ENCODE measurements at places on chromosomes 4 and X.

DNA sequence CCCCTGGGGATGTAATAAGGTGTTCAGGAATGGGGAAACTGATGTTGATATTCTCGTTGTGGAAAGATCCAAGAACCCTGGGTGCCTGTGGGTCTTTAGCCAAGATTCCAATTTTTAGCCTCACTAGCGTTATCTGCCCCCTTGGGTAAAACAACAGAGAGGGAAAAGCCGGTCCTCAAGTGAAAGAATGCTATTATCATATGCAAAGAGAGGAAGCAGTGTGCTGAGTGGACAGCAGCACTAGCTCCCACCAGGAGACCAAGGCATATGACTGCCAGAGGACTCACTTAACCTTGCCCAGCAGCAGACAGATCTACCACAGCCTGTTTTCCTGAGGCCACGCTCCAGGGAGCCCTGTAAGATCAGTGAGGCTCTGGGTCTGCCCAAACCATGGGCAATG, 257.9 kb upstream of the CPEB2 start:
- DNase-seq = no peak

DNA sequence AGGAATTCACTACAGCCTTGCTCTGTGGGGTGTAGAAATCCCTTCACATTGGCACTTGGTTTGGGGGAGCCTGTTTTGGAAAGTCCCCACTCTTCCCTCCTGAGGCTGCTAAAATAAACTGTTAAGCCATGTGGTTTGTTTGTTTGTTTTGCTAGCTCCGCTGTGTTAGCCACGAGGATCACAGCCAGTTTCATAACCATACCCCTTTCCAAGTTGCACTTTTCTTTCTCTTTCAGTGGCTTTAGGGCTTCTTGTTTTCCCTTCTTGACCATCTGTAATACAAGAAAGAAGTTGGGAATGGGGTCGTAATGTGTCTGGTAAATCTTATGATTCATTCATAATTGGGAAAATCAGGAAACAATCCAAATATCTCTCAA, 24.8 kb upstream of the UXT start:
- DNase-seq = no peak

DNA sequence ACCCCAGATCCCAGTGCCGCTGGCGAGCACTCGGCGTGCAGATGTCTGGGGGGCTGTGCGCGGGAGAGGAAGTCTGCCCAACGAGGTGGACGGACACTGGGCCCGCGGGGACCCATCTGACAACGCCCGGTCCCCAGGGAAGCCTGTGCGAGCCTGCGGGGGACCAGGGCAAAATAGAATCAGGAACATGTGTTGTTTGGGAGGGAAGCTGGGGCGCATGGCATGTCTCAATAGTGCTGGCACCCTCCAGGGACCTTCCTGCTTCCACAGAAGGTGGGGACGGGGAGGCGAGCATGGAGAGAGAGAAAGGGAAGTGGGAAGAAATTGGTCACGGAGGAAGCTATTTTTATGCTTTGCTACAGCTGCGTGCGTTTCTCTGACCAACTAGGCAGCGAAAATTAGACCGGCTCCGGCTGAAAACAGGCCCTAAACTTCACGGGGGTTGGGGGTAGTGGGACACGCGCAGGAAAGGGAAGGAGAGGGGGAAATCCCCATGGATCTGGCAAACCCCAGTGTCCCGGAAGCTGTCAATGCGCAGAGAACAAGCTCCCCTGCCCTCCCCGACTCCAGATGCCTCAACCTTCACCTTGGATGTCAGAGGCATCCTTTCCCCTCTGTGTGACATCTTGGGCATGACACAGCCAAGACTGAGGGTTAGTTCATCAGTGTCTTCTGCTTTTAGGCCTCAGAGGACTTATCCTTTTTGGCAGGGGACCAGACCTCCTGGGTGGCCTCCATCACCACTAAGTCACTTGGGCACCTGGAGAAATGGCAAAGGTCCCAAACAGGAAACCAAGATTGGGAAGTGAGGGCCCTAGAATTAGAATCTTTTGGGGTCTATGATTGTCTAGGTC, 169.8 kb upstream of the BCOR start:
- DNase-seq = no peak

GRCh38 chr4:6989331-6989923, 53.7 kb upstream of the TADA2B start:
- no peak for DNase-seq

- no peak for DNase-seq
Observed at GRCh38 chr4:119209586-119209985, 2.9 kb upstream of the USP53 start.

GRCh38 chrX:56068274-56068758, 163.8 kb upstream of the KLF8 start:
- no peak for DNase-seq

- DNase-seq = no peak
Observed at GRCh38 chr4:31107362-31107761, 387.2 kb downstream of the PCDH7 start.

DNA sequence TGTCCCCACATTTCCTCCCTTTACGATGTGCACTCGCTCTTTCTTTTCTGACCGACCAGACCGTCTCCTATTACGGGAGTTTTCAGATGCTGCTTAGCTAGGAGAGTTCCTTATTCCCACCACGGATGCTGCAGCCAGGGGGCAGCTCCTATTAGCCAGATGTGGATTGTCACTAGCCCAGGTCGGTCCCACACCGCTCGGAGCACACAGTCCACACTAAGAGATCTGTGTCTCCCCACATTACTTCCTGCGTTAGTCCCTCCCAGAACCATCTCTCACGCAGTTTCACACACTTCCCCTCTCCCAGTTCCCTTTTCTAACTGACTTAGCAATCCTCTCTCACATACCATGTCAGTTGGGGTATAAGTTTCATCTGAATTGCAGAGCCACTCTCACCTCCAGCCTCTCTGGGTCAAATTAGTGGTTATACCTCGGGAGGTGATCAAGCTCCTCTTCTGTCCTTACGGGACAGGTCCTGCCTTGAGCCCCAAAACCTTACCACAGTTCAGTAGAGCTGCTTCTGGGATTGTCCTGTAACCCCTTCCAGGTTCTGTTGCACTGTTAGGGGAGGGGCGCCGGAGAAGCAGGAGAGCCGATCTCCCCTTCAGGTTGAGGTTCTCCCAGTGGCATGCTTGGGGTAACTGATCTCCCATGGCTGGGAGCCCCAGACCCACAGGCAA, 28.2 kb downstream of the SULT1E1 start:
- no peak for DNase-seq

GRCh38 chrX:40173143-40174000, 75.6 kb upstream of the BCOR start:
- no peak for DNase-seq

GRCh38 chr4:70651864-70652506, 14.3 kb downstream of the JCHAIN start:
- DNase-seq = no peak

DNA sequence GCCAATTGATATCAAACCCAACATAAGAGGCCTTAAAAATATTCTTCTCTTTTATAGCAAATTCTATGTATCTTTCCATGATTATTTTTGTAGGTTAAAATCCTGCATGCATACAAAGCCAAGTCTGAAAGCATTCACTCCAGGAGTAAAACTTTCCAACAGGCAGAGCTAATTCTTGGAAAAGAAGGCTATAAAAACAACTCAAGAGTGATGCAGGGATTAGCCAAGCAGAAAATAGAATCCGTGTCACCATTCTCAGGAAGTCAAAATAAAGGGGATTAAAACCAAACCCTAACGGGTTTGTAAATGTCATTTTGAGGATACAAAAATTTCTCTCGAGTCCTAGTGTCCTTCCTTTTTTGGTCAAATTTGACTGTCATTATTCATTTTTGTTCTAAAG, 412.4 kb downstream of the DMD start:
- DNase-seq = no peak

DNA sequence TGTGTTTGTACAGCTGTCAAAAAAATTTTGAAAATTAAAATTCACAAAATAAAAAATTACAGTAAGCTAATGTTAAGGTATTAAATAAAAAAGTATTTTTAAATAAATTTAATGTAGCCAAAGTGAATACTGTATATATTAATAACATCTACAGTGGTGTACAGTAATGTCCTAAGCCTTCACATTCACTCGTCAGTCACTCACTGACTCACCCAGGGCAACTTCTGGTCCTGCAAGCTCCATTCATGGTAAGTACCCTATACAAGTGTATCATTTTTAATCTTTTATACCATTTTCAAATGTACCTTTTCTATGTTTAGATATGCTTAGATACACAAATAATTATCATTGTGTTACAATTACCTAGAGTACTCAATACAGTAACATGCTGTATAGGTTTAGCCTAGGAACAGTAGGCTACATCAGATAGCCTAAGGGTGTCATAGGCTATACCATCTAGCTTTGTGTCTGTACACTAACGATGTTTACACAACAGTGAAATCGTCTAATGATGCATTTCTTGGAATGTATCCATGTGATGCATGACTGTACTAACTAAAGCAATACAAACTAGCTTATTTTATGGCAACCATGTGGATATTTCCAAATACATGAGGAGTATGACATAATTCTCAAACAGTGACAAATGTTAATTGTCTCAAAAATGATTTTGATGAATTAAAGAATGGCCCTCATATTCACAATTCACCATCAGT, 13.7 kb downstream of the DDX60 start:
- DNase-seq = no peak

GRCh38 chr4:177201614-177202013, 108.1 kb upstream of the NEIL3 start:
- DNase-seq = no peak

DNA sequence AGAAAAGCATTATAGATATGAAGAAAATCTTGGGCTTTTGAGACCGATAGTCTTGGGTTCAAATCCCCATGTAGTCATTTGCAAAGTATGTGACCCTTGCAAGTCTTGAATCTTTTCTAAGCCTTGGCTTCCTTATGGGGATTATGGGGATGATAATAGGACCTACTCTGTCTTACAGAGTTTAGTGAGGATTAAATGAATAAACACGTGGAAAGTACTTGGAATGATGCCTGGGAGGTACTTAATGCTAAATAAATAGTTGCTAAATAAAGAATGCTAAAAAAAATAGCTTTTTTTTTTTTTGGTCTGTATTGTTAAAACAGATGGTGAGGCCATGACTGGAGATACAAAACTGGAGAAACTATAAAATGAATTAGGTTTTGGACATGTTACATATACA, 292.7 kb downstream of the GPAT3 start:
- no peak for DNase-seq

DNA sequence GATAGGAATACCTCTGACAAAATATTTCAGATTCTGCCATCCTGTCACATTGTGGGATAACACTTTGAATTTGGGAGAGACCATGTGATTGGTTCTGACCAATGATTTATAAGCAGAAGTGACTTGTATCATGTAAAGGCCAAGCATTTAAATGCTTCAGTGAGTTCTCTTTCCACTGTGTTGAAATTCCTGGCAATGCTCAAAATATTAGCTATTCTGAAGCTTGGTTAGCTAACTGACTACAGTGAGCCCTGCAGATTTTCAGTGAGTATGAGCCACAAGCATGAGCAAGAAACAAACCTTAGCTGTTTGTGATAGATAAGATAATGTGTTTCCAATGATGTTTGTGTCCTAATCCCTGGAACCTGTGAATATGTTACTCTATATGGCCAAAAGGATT, 562.8 kb upstream of the AADAT start:
- DNase-seq = no peak

DNA sequence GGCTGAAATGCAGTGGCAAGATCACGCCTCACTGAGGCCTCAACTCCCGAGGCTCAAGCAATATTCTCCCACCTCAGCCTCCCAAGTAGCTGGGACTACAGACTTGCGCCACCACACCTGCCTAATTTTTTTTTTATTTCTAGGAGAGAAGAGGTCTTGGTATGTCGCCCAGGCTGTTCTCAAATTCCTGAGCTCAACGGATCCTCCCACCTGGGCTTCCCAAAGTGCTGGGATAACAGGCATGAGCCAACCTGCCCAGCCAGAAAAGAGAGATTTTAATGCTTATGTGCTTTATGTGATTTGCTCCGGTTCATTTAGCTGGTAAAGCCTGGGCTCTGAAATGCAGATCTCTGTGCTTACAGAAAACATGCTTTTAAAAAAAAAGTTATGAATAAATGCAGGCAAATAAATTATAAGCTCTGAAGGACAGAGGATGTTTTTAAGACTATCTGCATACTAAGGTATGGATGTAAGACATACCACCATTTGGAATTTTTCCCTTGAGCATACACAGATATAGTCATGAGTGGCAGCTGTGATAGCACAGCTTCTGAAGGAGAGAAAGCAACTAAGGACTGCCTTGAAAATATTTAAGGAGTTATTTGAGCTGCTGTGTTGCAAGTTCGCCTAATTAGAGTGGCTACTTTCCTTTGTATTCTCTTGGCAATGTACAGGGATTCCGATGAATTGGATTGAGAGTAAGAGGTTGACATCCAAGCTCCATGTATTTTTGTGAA, 13.8 kb downstream of the GUCY1B1 start:
- DNase-seq = no peak

DNA sequence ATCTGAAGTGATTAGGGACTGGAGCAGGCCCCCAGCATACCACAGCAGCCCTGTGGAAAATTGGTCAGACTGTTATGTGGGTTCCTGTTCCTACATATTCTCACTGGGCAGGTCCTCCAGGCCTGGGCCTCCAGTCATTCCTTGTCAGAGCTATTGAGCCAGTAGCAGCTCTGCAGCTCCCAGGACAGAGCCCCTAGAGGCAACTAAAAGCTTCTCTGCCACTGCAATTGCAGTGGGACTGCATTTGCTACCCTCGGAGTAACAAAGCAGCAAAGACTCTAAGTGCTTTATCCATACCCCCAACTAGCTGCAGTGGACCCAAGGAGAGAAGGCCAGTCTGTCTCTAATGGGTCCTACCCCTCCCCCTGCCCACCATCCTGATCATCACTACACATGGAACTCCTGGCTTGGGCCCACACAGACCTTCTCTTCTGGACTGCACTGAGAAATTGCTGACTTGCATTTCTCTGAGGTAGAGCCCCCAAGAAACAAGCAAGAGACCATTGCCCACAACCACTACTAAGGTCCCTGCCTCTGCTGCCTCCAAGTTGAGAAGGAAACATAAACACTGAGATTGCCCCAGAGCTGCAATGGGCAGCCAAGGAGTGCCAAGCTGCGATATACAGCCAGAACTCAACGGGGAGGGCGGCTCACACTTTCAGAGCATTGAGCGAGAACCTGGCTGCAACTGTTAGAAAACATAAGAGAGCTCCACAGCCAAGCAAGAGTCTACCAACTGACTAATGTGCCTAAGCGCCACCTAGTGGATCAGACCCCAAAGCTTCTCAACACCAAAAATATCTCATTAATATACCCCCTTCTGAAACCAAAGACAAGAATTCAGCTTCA, 738.7 kb upstream of the NDST4 start:
- no peak for DNase-seq
